Fibroblast of the aortic adventitia (primary cell): ENCODE measurements at places on chromosomes 16 and 17. TPM values are rescaled to one million over a fixed set of nuclear protein-coding genes. Genes with fewer than 3 reads are reported as not detected.

Gene ACE
- 16.9 and 24.3 TPM in 2 replicates for total RNA-seq

- peak; percentile 16 for DNase-seq
Measured at GRCh38 chr16:89297156-89297874, 79.8 kb downstream of the ZNF778 start.

Gene SPEM2
- not detected in 2 replicates for total RNA-seq

DNA sequence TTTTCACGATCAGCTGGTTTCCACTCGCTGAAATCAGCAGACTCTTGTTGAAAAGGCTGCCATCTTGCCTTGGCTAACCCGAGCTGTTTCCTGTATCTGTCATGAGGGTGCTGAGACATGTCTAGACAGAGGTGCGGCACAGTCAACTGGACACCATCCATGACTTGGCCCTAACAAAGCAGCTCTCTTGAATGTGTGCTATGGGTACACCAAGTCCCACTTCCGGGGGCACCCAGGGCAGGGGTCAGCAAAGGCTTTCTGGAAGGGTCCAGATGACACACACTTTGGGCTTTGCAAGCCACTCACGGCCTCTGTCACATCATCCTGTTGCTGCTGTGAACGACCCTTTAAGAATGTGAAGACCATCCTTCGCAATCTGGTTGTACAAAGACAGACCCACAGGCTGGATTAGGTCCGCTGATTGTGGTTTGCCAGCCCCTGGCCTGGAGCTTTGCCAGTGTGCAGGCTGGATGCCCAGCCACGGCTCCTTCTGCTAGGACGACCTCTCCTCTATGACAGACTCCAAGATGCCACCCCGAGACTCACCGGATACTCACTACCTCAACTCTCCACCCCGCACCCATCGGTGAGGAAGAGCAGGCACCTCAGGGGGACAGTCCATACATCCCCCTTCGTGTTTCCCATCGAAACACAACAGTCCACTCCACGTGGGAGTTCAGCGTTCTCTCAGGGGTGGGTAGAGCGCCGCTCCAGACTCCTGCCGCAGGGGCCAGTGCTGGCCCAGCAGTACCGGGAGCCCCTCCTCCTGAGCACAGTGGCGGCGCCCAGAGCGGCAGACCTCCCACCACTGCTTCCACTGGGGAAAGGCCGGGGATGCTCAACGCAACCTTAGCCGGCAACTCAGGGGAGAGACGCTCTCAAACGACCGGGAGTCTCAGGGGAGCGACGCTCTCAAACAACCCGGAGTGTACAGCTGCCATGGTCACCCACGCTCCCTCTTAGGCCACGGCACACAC, 123.5 kb downstream of the ANKRD11 start:
- DNase-seq: no peak

Gene SP6
- total RNA-seq: 0.09 TPM in 1 of 2 replicates, not detected in the other

DNA sequence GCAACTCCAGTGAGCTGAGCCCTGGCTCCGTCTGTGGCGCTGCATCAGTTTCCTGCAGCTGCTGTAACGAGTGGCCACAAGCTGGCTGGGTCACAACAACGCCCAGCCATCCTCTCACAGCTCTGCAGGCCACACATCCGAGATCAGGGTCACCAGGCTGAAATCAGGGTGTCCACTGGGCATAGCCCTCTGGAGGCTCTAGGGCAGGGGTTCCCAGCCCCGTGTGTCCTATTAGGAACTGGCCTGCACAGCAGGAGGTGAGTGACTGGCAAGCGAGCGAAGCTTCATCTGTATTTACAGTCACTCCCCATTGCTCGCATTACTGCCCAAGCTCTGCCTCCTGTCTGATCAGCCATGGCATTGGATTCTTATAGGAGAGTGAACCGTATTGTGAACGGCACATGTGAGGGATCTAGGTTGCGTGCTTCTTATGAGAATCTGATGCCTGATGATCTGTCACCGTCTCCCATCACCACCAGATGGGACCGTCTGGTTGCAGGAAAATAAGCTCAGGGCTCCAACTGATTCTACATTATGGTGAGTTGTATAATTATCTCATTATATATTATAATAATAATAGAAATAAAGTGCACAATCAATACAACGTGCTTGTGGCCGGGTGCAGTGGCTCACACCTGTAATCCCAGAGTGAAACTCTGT, 176.5 kb downstream of the SEC14L1 start:
- no peak for DNase-seq

Gene TMEM235
- not detected in 2 replicates for total RNA-seq

DNA sequence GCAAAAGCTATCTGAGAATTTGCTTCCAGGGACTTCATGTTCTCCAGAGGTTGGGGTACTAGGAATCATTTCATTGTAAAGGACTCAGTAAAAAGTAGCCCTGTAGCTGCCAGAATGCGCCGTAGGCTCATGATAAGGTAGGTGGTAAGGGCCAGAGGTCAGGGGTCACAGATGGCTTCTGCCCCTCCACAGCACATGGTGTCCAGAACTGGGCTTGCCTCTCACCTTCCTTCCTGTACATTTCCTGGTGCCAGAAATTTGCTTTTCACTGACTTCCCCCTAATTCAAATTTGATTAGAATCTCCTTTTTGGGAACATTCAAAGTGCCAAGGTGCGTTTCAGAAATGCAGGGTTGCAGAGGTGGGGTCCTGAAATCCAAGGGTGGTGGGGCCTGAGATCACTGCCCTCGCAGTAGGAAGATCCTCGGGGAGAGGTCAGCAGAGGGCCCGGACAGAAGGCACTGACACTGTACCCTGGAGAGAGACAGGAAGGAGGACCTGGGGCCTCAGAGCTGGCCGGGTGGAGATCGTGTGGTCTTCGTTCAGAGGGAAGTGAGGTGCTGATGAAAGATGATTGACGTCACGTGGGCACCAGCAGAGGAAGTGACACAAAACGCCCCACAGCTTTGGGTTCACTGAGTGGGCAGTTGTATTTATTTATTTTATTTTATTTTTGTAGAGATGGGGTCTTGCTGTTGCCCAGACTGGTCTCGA, 25.5 kb upstream of the METRNL start:
- no peak for DNase-seq

GRCh38 chr16:87410968-87411367, 18.8 kb downstream of the MAP1LC3B start:
- no peak for DNase-seq

Gene HS3ST4
- not detected in 2 replicates for total RNA-seq

Gene TBC1D3
- not detected in 2 replicates for total RNA-seq

GRCh38 chr17:38333635-38334295, 10.0 kb downstream of the GPR179 start:
- DNase-seq: no peak

GRCh38 chr17:35716897-35717465, 14.5 kb upstream of the RASL10B start:
- DNase-seq: no peak
